ENCODE measurements at places on chromosomes 11 and 22.

GRCh38 chr11:46615756-46616155, 1.3 kb downstream of the HARBI1 start:
- DNase-seq = no peak

DNA sequence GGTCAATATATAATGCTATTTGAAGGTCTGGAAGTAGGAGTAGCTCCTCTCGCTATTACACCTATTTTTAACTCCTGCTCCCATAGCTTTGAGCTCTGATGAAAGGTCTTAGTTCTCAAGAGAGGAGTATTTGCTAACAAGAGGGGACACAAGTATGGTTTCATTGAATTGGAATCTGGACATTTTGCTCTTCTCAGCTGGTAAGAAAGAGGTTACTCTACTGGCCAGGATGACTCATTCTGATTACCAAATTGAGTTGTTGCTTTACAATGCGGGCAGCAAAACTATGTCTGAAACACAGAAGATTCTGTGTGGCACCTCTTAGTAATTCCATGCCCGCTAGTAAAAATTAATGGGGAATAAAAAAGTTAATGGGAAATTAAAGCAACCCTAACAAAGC, 63.6 kb upstream of the EP300 start:
- no peak for DNase-seq

GRCh38 chr11:114061048-114061680, 1.7 kb downstream of the ZBTB16 start:
- no peak for DNase-seq

DNA sequence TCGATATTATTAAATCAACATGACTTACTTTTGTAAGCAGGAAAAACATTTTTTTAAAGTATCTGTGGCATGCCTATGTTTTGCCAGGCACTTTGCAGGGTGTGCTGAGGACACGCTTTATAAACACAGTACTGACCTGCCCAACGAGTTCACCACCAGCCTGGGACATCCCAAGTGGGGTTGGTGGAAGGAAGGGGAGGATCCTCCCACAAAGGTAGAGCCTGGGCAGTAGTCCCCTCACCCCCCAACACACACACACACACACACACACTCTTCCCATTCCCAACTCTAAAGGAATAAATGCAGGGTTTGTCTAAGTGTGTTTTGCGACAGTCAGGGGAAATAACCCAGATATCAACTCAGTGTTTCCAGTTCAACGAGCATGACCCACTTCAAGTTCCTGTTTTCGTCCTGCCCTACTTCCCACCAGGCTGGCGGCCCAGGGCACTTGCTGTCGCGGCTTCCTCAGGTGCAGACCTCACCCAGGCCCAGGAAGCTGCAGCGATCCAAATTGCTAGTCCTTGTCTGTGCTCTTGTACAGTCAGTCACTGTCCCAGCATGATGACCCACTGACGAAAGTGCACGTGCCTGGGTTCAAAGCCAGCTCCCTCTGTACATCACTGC, 3.1 kb downstream of the CERK start:
- no peak for DNase-seq

DNA sequence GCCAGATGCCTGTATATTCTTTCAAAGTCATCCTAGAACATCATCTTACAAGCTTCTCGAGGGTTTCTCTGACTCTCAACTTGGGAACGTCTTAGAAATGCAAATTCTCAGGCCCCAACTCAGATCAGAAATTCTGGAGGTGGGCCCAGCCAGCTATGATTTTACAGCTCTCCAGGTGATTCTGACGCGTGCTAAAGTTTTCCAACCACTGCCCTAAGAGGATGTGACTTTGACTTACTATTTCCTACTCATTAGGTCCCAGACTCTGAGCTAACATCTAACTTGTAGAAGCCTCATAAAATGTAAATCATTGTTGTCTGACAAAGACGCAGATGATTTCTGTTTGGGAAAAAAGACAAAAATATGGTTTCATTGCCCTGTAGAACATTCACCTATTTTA, 61.1 kb downstream of the IRAG1 start:
- no peak for DNase-seq

DNA sequence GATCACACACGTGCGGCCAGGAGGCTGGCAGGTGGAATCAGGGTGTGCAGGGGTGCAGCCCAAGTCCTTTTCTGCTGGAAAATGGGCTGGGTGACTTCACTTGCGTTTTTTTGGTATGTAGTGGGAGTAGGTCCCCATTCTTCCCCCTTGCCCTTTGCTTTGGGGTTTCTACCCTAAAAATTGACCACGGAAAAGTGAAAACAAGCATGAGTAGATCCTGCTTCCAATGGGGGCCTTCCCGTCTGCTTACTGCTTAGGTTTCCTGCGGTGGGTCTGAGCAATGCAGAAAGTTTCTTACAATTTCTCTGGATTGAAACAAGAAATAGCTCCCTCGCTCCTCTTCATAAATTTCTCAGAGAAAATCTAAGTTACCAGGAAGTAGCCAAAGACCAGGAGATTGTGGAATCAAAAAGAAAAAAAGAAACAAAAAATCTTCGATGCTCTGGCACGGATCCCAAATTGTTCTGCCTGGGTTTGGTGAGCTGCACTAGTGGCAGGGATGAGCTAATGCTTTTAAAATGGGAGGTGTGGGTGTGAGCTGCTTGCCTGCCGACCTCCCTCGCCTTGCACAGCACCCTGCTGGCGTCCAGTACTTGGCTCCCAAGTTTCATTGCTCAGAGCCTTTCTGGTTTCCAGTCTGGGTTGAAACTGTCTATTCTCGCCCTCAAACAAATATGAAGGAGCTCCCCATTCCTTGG, 2.4 kb downstream of the TIMP3 start:
- no peak for DNase-seq

DNA sequence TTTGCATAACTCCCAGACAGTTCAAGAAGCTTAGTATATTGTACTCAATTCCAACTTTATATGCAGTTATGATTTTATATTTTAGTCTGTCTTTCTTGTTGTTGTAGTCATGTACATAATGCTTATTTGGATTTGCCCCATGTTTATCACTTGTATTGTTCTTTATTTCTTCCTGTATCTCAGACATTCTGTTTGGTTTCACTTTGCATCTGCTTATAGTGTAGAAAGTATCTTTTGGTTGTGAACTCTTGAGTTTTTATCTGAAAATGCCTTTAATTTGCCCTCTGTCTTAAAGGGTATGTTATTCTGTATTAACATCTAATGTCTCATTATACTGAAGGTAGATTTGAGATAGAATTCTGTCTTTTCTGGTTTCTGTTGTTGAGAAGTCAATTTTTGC, 275.4 kb downstream of the DYNC2H1 start:
- no peak for DNase-seq

DNA sequence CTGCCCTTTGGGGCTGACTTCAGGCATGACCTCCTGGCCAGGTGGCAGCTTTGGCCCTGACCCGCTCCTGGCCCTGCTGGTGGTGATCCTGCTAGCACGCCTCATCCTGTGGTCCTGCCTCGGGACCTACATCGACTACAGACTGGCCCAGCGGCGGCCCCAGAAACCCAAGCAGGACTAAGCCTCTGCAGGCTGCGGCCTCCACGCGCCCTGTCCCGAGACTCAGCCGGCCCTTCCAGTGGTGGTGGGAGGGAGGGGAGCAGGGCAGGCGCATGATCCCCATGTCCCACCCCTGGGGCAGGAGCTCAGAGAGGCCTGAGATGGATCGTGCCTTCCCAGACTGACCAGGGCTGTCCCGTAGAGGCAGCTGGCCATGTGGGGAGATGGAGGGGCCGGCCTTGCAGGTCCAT, 2.1 kb downstream of the SMIM38 start:
- no peak for DNase-seq

- DNase-seq = no peak
Observed at GRCh38 chr22:33841281-33842005, 78.8 kb downstream of the LARGE1 start.

DNA sequence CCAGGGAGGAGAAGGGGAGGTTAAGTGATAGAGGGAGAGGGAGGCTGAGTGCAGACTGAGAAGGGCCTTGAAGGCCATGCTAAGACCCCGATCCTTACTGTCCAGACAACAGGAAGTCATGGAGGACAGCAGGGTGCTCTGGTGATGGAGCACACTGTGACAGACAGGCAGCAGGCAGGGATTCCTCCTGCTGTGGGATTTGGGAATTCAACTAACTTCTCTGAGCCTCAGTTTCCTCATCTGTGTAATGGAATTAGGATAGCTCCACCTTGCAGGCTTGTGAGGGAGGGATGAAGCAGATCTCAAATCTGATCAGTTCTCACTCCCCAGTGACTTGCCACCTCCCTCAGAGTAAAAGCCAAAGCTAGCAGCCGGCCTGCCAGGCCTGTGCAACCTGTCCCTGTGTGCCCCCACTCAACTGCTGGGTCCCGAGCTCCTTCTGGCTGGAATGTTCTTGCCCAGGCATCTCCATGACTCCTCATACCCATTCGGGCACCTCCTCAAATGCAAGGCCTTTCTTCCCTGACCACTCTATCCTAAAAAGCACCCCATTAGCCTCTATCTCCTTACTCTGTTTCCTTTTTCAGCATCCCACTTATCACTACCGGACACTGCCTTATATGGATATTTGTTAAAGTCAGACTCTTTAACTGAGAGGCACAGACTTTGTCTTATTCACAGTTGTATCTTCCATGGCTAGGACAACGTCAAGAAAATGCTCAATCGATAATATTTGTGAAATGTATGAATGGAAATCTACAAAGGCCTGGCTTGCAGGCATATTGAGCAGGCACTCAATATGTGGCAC, 9.5 kb downstream of the ARAP1 start:
- DNase-seq = no peak

DNA sequence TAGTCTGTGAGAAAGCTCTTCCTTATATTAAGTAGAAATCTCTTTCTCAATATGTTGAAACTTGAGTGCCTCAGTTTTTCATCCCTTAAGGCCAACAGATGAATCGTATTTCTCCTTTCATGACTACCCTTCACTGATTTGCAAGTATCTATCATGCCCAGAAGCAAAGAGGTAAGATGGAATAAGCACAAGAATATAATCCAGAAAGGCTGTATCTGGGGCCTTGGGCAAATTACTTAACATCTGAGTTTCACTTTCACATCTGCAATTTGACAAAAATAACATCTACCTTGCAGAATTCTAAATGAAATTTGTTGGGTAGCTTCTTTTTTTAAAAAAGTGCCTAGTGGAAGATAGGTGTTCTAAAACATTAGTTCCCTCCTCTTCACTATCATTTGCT, 552.4 kb upstream of the ANO5 start:
- no peak for DNase-seq

GRCh38 chr22:30272781-30273601, 6.3 kb upstream of the OSM start:
- no peak for DNase-seq

DNA sequence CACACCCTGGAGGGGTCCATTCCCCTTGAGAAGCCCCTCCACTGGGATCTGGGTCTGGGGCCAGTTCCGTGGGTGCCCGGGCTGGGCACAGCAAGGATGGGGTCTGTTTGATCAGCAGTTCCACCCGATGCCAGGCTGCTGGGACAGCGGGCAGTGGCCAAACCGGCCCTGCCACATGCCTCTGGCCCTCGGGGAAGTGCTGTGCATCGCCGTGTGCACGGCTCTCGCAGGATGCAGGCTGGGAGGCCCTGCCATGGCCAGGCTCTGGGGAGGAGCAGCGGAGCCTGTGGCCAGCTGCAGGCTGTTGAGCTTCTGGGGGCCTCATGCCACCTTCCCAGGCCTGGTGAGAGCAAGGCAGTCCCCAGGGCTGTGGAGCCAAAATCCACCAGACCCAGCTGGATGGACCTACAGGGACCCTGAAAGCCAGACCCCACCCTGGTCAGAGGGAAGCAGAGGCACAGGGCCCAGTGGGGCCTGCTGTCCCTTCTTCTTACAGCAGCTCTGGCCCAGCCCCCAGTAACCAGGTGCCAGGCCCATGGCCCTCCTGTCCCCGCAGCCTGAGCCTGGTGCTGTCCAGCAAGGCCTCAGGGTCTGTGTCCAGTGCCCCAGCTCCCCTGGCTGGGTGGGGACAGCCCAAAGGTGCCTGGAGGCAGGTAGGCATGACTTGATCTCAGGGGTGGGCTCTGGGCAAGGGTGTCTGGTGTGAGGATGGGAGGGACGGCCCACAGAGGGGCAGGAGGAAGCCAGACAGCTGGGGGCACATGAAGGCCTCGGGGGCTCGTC, 57.3 kb downstream of the WNT7B start:
- no peak for DNase-seq

DNA sequence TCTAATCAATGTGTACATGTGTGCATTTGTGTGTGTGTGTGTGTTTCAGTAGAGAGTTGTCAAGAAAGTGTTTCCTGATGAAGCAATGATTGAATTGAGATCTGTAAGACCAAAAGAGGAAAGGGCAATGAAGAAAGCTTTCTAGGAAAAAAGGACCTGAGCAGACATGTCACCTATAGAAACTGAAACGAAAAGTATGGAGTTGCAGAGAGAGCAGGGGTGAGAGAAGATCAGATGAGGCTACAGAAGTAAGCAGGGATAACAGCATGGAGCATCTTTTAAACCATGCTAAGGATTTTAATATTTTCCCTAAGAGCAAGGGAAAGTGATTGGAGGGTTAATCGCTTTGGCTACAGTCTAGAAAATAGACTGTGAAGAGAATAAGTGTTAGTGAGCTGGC, 1459.4 kb upstream of the TENM4 start:
- DNase-seq = no peak

- DNase-seq = no peak
Observed at GRCh38 chr22:30667107-30667493, 575 bp downstream of the DUSP18 start.

DNA sequence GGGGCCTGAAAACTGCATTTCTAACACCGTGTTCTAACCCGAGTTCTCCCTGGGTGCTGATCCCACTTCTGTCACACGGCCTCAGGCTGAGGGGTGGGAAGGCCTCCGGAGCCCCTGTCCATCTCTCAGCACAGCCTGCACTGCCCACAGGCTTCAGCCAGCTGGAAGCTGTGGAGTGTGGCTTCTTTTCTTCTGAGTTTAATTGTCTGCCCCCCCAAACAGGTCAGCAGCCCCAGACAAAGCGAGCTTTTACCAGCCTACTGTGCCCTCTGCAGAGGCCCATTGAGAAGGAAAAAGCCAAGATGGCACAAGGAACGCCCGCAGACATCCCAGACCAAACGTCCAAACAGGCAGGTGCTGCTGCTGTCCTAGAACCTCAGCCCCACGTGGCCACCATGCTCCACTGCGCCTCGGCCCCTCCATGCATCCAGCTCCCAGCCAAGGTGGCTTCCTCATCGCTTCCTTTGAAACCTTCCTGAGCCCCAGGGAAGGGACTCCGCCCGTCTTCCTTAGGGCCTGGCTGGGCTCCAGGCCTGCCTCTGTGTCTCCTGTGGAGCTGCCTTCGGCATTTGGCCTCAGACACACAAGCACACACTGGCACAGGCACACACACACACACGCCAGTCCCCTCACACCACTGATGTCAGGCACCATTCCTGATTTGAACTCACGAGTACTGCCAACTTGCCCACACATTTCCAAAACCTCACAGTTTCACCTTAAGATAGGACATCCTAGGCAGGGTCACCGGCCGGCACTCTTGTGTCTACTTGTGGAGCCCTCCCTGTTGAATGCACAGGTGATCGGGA, 1.7 kb downstream of the MOB2 start:
- DNase-seq = no peak

All from NCI-H2081 (cell line).